ENCODE measurements at places on chromosomes 7 and 10.

GRCh38 chr10:95693071-95693667 lies 558 bp downstream of the TCTN3 start:
- no peak for DNase-seq

- DNase-seq: no peak
Observed at GRCh38 chr10:103829278-103829677, 26.1 kb downstream of the SH3PXD2A start.

- no peak for DNase-seq
Observed at GRCh38 chr7:100071018-100071723, 10.4 kb downstream of the ZNF3 start.

DNA sequence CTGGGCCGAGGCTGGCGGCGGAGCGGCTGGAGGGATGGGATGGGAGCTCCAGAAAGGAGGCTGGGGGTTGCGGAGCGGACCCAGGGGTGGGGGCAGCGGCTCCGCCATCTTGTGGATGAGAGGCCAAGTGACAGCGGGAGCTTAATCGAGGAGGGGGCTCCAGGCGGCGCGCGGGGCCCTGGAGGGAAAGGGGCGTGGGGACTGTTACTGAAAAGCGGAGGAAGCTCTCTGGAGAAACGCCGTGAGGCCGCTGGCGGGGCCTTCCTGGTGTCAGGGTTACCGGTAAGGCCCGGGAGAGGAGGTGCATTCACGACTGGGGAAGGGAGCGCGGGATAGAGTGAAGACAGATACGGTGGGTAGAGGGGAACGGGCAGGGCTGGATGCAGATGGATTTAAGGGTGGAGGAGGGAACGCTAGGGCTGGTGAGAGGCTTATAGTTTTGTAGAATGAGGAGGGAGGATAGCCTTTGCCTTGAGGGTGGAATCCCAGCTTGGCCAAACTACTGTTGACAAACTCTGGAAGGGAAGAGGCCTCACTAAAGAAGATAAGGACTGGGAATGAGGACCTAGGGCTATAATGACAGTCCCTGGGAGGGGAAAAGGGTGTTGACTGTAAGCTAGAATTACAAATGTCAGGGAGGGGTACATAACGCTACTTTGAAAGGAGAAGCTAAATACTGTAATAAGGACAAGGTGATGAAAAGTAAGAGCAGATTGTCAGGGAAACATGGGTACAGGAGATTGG lies 535 bp downstream of the BTRC start:
- peak; percentile 33 for DNase-seq

DNA sequence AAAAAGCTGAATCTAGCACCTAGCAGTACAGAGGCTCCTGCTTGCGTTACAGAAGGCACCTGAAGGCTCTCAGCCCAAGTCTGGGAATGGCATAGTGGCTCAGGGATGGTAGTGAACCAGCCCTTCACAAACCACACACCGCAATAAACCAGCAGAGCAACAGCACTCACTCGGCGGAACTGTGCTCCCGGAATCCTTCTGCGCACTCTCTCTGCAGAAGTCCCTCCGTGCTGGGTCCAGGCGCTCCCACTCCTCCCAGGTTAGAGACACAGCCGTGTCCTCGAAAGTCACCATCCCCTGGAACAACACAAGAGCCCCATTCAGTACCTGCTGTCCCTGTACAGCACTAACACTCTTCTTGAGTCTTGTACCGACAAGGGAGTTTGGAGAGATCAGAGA lies 1.5 kb downstream of the ZNF394 start:
- DNase-seq: no peak

GRCh38 chr7:55073051-55073511 lies 54.3 kb downstream of the EGFR start:
- no peak for DNase-seq

DNA sequence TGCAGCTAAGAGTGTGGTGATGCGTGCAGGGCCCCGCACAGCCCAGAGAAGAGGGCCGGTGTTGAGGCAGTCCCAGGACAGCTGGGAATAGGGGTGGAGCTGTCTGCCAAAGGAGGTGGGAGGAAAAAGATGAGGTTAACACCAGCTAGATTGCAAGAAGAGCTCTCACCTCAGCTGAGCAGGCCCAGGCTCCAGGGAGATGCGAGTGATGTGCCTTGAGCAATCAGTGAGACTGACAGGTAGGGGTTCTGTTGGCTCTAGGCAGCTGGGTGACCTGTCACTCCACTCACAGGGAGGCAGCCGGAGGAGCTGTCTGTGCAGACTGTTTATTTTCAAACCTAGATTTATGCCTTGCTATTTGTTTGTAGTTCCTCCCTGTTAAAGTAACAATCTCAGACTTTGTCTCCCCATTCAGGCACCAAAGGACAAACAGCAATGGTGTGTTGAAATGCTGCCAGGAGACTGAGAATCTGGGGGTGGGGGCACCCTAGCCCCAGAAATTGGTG lies 205.1 kb upstream of the CXCL12 start:
- DNase-seq: no peak

GRCh38 chr7:137325927-137326326 lies 17.6 kb downstream of the PTN start:
- no peak for DNase-seq

DNA sequence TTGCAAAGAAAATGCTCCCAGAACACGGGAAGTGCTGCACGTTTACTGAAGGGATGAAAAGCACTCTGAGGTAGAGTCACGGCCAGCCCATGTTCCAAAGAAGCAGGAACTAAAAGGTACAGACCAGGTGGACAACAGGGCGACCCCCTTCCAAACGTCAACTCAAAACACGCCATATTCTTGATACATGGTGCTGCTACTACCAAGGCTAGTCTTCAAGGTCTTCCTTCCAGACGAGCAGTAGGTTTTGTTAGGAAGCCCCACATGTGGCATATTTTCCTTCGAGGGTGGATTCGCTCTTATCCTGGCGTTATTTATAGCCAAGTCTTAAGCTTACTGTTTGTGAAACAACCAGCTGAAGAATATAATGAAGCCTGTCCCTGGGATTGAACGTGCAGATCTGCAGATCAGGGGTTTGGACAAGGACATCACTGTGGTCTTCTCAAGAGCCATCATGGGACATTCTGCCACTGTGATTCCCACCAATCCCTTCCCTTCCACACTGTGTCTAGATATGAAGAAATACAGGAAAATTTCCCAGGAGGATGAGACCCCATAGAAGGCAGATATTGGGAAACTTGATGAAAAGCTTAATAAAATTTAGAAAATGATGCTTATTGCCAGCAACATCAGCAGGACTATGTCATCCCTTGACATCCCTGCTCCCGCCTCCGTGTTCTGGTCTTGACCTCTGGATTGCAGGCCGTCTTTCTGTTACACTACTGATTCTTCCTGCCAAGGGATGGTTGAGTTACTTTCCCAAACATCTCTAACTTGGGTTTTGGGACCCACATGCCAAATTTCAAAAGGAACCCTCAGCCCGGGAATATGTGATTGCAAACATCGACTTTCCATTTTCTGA lies 734.4 kb downstream of the PARD3 start:
- DNase-seq: no peak

- no peak for DNase-seq
Observed at GRCh38 chr10:71206911-71207310, 5.5 kb upstream of the UNC5B start.

- no peak for DNase-seq
Observed at GRCh38 chr7:25803117-25803887, 348.7 kb upstream of the NFE2L3 start.

GRCh38 chr7:28840592-28840995 lies 117.5 kb downstream of the TRIL start:
- no peak for DNase-seq

DNA sequence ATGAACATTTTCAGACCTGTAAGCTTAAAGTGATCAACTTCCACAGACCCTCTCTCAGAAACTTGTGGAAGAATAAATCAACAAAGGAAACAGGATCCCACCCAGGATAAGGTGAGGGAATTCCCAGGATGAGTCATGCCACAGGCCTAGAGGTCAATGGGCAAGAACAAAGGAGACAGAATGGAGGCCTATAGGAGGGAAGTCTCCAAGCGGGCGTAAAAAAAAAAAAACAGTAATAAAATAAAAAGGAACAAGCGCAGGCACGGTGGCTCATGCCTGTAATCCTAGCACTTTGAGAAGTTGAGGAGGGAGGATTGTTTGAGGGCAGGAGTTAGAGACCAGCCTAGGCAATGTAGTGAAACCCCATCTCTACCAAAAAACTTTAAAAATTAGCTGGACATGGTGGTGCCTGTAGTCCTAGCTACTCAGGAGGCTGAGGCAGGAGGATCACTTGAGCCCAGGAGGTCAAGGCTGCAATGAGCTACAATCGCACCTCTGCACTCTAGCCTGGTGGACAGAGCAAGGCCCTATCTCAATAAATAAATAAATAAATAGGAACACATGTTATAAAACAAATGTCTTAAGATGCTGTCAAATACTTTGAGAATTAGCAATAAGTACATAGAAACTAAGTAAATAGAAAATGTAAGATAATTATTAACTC lies 8.4 kb downstream of the SORBS1 start:
- no peak for DNase-seq

GRCh38 chr10:52664629-52665028 lies 108.0 kb downstream of the MBL2 start:
- no peak for DNase-seq

DNA sequence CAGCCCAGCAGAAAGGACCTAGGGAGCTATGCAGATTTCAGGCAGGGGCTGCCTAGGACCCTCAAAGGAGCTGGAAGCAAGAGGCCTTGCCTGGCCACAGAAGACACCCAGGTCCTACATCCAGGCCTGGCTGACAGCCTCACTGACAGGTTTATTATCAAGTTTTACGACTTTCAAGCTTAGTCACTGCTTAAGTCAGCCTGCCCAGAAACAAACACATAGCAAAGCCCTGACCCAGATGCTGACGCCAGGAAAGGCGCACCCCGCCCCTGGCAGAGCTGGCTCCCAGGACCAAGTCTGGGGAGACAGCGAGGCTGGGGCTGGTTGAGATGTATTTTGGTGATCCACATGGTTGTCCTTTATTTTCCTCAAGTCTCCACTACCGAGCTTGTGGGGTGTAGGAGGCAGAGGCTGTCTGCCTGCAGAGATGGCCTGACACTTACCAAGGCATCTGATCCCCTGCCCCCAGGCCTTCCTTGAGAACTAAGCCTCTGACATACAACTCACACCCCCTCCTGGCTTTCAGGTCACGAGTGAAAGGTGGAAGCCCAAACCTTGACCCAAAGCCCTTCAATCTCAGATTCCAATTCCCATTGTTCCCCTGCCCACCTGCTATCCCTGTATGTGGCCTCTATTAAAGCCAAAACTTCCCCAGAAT lies 80.7 kb upstream of the EMX2 start:
- DNase-seq: no peak

GRCh38 chr10:90871279-90871765 lies 452 bp upstream of the RPP30 start:
- DNase-seq: no peak

DNA sequence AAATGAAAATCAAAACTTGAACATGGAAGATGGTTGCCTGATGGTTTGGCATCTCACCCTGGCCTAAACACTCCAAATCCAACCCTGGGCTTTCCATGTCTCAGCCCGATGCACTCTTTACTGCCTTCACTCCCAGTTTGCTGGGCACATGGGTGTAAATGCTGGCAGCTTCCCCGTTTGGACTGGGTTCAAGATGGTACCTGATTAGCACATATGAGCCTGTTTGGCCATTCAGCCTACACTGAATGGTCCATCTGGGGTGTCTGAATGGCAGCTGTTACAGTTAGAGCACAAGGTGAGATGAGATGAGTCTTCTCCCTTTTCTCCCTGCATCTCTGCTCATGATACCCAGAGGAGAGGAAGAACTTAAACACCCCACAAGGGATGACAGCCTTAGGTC lies 37.1 kb downstream of the ATXN7L1 start:
- DNase-seq: no peak

GRCh38 chr10:97047788-97048187 lies 138.0 kb downstream of the SLIT1 start:
- DNase-seq: no peak

DNA sequence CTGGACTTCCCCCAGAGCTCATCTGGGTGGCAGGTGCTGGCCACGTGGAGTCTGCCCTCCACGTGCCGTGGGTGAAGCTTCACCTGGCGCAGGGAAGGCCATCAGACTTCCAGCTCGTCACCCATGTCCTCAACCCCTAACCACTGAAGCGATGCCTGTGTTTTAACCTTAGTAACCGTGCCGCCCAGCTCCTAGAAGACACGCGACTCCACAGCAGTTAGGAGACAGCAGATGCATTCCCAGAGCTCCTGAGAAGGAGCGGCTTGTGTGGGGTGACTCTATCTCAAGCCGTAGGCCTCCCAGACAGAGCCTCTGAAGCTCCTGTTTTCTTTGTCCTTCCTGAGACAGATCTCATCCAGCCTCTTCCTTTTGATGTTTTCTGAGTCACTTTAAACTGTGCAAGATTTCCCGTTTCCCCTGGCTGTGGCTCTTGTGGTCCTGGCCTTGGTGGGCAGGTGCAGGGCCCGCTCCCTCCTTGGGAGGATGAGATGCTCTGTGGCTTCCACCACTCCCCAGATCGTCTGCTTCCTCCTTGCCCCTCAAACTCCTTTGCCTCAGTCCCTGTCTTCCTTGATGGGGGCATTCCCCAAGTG lies 41.4 kb upstream of the AP5Z1 start:
- no peak for DNase-seq

All from effector CD4-positive, alpha-beta T cell (primary cell).